ENCODE measurements at places on chromosomes 4 and X. TPM values are rescaled to one million over a fixed set of nuclear protein-coding genes. Genes with fewer than 3 reads are reported as not detected.

DNA sequence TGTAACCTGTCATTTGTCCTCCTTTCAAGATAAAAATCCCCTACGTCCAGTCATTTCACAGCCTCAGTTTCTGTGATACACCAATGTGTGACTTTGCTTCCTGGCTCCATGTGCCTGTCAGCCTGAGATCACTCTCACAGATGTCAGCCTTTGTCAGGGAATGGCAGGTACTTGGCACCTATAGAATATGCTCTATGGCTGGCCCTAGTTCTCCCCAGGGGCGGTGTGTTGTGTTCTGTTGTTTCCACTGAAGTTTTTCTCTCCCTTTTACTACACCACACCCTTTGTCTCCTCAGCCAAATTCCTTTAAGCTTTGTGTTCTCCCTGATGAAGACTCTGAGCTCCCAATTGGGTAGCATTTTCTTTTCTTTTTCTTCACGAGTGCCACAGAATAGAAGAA lies 81.7 kb downstream of the ALPK1 start:
- no peak for DNase-seq

- DNase-seq, result no peak
These were observed 57.8 kb downstream of the SOD3 start for GRCh38 chr4:24853142-24853541.

- DNase-seq, result peak; percentile 33
These were observed 57.1 kb upstream of the PJA1 start for GRCh38 chrX:69222103-69223090.

EXOC1L gene
- total RNA-seq, result not detected

DNA sequence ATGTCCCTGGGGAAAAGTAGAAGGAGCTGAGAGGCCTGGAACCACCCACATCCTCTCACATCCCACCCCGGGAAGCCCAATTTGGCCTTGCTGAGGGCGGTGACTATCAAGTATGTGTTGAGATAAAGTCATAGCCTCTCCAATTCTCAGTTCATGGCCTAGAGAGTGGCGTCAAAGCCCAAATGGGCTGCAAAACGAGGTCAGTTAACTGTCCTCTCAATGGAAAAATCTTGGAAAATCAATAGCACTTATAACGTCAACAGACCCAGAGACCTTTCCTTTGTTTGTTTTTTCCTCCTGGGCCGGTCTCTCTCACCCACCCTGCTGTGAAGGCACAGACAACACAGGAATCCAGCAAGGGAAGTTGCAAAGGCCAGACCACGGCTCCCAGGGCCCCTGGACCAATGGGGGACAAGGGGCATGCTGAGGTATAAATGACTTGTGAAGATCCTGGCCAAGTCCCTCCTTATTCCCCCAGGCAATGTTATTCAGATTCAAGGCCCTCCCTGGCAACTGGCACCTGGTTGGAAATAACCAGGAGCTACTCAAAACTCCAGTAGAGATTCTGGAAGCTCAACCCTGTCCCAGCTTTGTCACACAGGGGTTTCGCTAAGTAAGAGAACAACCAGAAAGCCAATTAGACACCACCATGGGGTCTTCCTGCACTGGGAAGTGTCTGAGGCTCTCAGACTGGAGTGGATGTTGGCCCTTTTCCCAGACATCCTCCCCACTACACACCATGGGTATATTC lies 38.6 kb downstream of the TSC22D3 start:
- DNase-seq, result no peak

DNA sequence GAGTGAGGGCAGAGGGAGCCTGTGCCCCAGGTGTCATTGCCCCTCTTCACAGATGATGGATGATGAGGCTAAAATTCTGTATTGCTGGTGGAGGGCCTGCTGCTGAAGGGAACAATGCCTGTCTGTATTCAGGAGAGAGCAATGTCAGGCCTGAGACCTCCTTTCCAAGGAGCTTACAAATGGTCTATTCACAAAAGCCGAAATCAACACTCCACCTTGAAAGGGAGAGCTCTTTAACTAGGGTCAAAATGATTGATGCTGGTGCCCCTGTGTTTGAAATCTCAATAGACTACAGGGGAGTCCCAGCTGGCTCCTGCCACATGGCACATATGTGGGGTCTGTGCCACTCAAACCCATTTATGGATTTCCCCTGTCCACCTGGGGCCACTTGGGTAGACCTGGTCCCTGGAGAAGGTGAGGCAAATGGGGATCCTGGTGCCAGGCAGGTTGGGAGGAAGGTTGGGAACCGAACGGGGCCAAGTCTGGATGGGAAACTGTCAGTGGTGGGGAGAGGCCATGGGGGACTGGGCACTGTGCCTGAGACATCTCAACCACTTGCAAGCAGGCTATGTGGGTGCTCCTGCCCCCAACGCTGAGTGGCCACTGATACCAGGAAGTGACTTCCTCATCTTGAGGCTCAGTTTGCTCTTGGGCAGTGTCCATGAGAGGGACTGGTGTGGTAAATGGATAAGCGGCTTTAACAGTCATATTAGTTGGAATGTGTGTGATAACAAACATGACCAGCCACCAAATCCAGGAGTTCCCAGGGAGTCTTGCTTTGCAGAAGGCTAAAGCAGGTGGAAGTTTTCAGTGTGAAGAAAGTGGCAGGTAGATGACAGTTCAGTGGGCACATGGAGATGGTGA lies 223.8 kb upstream of the PSAPL1 start:
- DNase-seq, result no peak

ZGRF1 gene
- 2.0 TPM for total RNA-seq

DNA sequence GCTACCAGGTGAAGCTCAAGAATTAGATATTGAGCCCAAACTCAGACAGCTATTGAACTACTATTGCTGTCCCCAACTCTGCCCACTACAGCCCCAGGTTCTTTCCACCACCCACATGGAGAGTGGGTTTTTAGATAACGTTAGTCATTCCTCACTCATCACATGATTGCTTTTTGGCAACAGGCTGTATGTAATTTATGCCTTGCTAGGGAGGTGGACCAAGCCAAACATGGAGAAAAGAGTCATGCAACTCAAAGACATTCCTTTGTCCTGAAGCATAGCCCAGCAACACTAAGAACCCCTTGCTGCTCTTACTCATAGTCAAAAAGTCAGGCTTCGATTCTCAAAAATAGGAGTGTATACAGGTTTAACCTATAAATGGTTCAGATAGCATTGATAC lies 275.9 kb upstream of the VCX3A start:
- DNase-seq, result no peak

DCAF8L2 gene
- not detected for total RNA-seq

- DNase-seq, result no peak
These were observed 96.5 kb downstream of the CHRDL1 start for GRCh38 chrX:110699109-110699508.

DNA sequence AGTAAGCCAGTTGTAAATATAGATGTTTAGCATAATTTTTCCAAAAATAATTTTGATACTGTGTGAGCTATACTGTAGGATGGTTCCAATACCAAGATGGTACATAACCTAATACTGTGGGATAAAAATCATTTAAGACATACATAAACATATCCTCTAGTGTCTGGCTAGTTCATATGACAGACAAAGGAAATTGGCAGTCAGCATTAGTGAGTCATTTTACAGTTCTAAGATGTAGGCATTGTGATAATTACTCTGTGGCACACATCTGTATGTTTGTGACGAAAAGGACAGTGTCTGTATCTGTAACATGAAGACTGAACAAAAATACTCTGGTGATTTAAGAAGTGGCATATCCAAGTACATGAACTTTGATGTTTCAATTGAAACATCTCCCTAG lies 49.6 kb downstream of the UGT2A2 start:
- DNase-seq, result no peak

DNA sequence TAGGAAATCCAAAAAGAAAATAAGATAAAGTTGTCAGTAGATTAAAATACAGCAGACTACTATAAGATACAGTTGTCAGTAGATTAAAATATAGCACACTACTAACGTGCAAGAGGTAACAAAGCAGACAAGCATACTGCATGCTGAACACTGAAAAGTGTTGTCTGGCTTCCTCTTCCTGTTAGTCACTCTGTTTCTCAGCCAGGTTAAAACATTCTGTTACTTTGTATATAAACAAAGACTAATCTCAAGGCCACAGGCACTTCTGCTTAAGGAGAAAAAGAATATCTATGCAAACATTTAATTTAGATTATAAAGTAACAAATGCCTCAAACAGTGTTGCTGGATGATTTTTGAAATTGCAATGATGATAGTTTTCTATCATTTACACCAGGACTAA lies 41.0 kb upstream of the SCD5 start:
- DNase-seq, result no peak

GRCh38 chr4:75434105-75434504 lies 80.1 kb downstream of the RCHY1 start:
- DNase-seq, result no peak

- DNase-seq, result peak; percentile 67
These were observed 77.2 kb upstream of the BCOR start for GRCh38 chrX:40174854-40175510.

GRCh38 chr4:30429813-30430761 lies 290.1 kb upstream of the PCDH7 start:
- no peak for DNase-seq

DNA sequence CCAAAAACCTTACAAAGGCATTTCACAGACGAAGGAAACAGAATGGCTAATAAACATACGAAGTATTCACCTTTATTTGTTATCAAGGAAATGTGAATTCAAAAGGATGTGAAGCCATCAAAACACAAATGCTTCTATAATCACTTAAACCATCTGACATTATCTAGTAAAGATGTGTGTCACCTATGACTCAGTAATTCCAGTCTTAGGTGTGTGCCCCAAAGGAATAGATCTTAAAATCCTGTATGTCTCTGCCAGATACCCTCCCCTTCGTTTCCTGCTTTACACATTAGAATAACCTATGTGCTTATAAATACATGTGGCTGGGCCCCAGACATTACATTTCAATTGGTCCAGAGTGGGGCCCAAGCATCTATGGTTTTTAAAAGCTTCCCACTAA lies 41.8 kb upstream of the CEP135 start:
- DNase-seq, result no peak

DNA sequence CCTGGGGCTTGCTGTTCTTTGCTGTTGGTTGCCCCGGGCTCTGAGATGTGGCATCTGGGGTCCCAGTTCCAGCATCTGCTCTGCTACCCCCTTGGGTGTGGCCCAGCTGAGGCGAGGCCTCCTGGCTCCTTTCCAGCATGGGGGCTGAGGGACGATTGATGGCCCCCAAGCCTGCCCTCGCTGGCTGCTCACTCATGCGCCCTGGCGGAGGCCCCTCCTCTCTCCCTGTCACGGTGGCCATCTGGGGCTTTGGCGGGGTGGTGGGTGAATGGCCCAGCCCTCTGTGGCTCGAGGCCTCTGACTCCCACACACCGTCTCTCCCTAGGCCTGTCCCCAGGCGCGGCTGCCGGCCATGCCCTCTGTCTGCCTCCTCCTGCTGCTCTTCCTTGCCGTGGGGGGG lies 1.8 kb downstream of the PLXNA3 start:
- DNase-seq, result no peak

SH3RF1 gene
- total RNA-seq, result 76.6 TPM

DNA sequence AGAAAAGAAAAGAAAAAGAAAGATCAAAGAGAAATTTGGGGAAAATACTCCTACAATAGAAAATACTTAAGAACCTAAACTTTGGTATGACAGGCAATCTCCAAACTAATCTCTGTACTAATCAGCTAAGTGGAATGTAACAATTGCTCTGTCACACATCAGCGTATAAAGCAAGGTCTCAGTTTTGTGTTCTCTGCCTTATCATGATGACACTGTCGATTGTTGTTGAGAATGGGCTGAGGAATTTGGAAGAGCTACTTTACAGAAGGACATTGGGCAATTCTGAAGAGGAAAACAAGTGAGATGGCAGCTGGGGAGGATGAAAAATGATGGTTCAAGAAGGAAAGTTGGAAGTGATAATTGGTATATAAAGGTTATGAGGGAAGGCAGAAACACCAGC lies 486.0 kb upstream of the HTR2C start:
- no peak for DNase-seq
